Uterus (tissue), 4 donors: ENCODE measurements at places on chromosomes 12 and 14. TPM values are rescaled to one million over a fixed set of nuclear protein-coding genes. Genes with fewer than 3 reads are reported as not detected.

Gene PSEN1
- 129 TPM for total RNA-seq

Gene FOXM1
- not detected for total RNA-seq

DNA sequence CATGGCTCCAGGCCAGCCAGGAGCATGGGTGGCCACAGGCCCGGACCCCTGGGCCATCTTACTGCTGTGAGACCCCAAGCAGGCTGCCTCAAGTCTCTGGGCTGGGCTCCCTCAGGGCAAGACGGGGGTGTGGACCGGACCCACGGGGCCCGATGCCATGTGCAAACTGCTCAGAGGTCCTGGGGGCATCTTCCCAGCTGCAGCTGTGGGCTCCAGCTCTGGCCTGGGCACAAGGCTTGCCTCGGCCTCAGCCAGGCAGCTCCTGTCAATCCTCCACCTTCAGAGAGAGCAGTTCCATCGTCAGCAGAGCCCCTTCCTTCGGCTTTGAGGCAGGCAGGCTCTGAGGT is 12.4 kb upstream of the GPR132 start:
- DNase-seq, result no peak
- H3K27ac ChIP-seq, result no peak overlapping the region
- no peak overlapping the region for H3K4me3 ChIP-seq
- H3K36me3 ChIP-seq, result no peaks in the 10 kb centered on the region

DNA sequence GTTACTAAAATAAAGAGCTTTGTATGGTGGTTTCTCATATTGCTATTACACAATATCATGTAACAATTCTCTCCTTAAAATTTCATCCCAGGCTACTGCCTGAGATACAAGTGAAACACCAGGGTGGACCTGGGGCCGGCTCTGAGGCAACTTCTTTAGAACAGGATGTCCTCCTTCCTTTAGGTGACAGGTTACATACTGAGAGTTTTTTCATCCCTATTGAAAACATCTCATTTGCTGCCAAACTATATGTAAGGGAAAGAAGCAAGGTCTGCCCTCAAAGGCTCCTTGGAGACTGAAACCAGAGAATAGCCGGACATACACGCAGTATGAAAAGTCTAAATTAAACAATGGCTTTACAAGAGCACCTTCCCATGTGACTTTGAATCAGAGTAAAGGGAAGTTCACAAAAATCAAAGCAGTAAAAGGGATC is 139.9 kb downstream of the DUSP6 start:
- no peaks in the 10 kb centered on the region for H3K27me3 ChIP-seq
- H3K4me1 ChIP-seq, result no peaks in the 10 kb centered on the region
- H3K36me3 ChIP-seq, result no peaks in the 10 kb centered on the region
- DNase-seq, result no peak
- H3K27ac ChIP-seq, result no peak overlapping the region
- H3K4me3 ChIP-seq, result no peak overlapping the region

DNA sequence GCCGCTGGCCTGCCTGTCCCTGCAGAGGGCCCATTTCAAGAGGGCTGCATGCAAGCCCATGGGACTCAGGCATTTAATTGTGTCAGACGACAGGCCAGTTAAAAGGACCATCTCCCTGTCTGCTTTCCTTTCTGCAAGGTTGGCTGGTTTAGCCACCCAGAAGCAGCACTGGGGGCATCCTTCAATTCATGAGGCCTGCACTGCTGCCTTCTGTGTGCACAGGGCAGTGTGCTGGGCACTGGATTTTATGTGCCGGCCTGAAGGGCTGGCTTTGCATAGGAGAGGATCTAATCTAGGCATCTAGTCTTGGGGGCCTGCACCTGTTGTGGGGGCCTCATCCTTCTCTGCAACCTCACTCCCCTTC is 114.1 kb upstream of the FKBP4 start:
- H3K4me3 ChIP-seq, result no peak overlapping the region
- DNase-seq, result no peak
- no peaks in the 10 kb centered on the region for H3K27me3 ChIP-seq
- H3K36me3 ChIP-seq, result no peaks in the 10 kb centered on the region

DNA sequence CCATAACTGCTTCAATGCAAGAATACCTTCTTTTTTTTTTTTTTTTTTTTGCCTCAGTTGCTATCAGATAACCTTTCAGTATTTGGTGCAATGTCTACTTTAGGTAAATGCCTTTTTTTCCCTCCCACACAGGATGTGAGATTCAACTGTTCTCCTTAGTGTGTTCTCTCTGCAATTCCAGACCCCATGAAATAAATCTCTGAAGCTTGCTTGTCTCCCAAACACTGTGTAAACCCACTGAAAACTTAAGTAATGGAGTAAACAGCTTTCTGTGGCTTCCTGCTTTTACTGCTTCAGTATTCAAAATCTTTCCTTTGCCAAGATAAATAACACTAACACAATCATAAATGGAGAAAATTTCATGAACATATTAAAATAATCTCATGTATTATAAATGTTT is 55.8 kb upstream of the CLEC14A start:
- H3K36me3 ChIP-seq, result no peaks in the 10 kb centered on the region
- DNase-seq, result no peak
- no peaks in the 10 kb centered on the region for H3K4me1 ChIP-seq

DNA sequence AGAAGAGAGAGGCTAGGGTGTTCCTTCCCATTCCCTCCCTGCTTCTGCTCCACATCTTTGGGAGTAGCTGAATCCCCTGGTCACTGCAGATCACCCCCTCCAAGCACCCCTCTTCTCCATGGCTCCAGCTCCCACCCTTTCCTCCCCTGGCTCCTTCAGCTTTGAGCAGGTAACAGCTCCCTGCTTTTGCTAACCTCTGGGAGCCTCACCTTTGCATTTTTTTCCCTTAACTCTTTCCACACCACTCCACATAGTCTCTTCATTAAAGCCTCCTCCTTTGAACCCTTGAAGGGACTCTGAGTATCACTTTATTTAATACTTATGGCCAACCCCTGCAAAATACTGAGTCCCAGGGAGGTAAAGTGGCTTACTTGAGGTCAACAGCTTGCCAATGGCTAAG is 25.7 kb upstream of the SERPINA6 start:
- no peaks in the 10 kb centered on the region for H3K36me3 ChIP-seq
- H3K27me3 ChIP-seq, result no peaks in the 10 kb centered on the region
- no peak for DNase-seq
- no peak overlapping the region for H3K4me3 ChIP-seq
- no peaks in the 10 kb centered on the region for H3K4me1 ChIP-seq

DNA sequence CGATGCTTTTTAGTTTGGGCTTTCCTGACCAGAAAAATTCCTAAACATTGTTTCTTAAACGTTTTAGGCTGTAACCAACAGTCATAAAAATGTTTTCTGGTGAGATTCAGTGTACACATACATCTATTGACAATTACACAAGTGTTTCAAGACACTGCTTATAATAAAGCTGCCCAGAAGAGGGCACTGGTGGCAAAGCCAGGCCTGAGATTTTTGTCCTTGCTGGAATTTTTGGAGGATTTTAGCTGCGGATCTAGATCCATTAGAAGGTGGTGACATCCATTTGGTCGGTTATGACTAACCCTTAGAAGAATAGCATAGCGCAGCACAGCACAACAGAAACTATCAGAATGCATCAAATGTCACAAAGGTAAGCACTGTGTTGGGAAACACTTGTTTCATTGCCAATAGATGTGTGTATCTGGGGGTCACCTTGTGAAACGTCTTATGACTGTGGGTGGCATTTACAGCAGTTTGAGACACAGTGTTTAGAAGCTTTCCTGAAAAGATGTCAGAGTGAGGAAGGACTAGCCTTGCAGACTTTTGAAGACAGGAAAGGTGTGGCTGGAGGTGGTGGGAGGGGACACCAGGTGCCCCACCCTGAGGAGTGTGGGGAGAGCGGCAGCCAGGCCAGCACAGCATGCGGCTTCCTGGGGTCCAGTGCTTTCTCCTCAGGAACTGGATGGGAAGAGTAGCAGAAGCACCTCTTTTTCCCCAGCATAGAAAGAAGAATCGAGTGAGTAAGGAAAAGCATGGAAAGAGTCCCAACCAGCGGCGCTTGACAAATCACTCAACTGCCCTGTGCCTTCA is 54.7 kb upstream of the FKBP4 start:
- no peak overlapping the region for H3K4me3 ChIP-seq
- no peaks in the 10 kb centered on the region for H3K4me1 ChIP-seq
- H3K27ac ChIP-seq, result no peak overlapping the region
- H3K36me3 ChIP-seq, result no peaks in the 10 kb centered on the region
- no peaks in the 10 kb centered on the region for H3K27me3 ChIP-seq

DNA sequence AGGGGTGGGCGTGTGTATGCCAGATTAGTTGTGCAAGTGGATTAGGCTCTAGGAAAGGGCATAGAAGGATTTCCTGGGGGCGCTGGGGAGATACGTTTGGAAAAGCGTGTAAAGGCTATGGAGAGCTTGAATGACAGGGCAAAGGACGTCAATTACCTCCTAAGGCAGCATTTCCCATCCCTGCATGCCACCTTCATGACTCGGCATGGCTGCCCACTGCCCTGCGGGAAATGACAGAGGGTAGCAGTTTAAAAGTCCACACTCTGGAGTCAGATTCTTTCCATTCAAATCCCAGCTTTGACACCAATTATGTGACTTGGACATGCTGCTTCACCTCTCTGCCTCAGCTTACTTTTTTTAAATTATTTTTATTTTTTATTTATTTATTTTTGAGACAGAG is 14.8 kb upstream of the TMEM229B start:
- no peaks in the 10 kb centered on the region for H3K27me3 ChIP-seq
- no peak overlapping the region for H3K4me3 ChIP-seq
- no peak overlapping the region for H3K27ac ChIP-seq
- no peaks in the 10 kb centered on the region for H3K36me3 ChIP-seq
- no peak for DNase-seq

DNA sequence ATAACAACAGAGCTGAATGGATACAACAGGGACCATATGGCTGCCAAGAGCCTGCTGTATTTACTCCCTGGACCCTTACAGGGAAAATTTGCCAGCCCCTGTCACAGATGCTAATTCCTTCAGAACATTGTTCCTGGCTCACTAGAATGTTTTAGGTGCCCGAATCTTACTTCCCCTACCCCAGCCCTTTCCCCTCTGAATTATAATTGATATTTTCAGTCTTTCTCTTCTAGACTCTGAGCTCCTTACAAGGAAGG is 235.3 kb downstream of the KSR2 start:
- no peak for DNase-seq
- H3K27me3 ChIP-seq, result no peaks in the 10 kb centered on the region
- no peak overlapping the region for H3K4me3 ChIP-seq
- no peaks in the 10 kb centered on the region for H3K4me1 ChIP-seq
- H3K36me3 ChIP-seq, result no peaks in the 10 kb centered on the region
